ENCODE measurements at places on chromosomes 2 and 18.
A peak's percentile ranks its signal among the peaks of the same experiment; 100 is the strongest.

DNA sequence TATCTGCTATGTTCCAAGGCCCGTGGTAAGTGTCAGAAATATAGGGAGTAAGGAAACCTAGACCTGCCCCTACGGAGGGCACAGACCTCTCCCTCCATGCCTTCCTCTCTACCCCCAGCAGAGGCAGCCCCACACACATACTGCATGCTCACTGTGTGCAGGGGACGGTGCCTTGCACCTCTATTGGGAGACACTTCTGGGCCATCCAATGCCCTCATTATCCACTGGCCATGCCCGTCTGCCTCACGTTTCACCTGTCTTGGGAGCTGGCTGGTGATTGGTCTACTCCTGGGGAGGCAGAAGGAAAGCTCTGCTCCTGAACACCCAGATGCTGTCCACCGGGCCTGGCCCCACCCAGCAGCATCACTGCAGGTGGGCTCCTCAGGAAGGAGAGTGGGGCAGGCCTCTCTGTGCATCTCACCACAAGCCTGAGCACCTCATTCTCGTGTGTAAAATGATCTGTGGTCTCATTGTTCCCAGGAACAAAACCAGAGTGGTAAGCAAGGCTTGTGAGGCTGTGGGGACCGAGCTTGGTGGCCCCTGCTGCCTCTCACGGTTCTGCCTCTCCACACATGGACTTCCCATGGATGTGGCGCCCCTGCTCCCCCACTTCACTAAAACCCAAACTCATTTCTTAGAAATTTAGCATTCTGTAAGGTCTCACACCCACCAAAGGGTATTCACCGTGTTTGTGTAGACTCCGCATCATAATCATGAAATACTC is 312.5 kb upstream of the HS6ST1 start:
- no peak for DNase-seq

- DNase-seq: no peak
These were observed 17.9 kb downstream of the REV1 start for GRCh38 chr2:99471654-99472599.

- DNase-seq: no peak
These were observed 30.4 kb downstream of the FBLN7 start for GRCh38 chr2:112168422-112169124.

- DNase-seq: no peak
These were observed 1980.4 kb downstream of the SUCLG1 start for GRCh38 chr2:82478641-82479040.

- peak; percentile 63 for DNase-seq
These were observed 132.7 kb downstream of the TSN start for GRCh38 chr2:121888189-121888557.

- no peak for DNase-seq
These were observed 113.7 kb downstream of the BARD1 start for GRCh38 chr2:214695789-214696188.

DNA sequence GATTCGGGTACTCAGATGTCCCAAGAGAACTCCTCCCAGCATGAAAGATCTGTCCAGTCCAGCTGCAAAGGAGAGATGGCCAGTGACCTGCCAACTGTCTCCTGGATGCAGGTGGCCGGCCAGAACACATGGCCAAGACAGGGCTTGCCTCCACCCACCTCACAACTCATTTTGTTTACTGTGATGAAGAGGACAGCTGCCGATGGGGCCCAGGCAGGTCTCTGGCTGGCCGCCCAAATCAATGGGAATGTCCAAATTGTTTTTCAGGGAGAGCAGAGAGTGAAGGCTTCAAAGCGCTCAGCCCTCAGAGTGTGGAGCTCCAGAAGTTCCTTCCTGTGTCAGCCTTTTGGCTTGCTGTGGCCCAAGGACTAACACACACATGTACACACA is 41.9 kb downstream of the FOSL2 start:
- DNase-seq: no peak

DNA sequence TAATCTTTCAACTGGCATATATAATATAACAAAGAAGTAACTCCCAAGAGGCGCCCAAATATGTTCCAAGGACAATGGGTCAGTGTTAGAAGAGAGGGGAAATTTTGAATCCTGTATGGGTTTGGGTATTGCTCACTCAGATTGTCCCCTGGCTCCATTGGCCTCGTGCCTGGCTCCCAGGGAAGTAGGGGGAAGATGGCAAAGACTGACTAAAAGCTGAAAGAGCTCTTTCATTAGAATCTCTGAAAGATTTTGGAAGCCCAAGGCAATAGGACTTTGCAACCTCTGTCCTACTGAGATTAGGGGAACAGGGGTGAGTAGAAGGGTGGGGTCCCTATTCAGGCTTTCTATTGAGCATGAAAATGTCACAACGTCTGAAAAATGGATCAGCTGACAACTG is 1272.8 kb upstream of the ZEB2 start:
- no peak for DNase-seq

- peak; percentile 83 for DNase-seq
These were observed at the start of gene LIPG for GRCh38 chr18:49561289-49562193. TSS of gene LIPG (plus strand) at chr18:49562057. CDS start at chr18:49562309, 252 bp downstream.

DNA sequence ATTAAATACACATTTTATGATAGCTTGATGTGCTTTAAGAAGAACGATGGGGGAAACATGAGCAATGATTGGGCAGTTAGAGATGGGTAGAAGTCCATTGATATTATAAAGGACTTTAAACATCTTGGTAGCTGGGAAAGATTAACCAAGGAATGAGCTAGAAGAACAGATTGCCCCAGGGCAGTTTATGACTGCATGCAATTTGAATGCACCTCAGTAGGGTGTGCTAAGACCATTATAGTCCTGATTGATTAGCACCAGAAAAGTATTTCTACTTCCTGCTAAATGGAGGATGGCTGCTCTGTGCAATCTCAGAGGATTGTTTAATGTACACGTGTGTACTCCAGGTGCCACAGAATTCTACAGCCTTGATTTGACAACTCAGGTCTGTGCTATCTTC is 641.9 kb downstream of the CNTNAP5 start:
- peak; percentile 20 for DNase-seq

GRCh38 chr2:165803123-165803760 is 9.2 kb upstream of the GALNT3 start:
- DNase-seq: no peak

- no peak for DNase-seq
These were observed 671.2 kb downstream of the LRRTM4 start for GRCh38 chr2:76851000-76851399.

- DNase-seq: no peak
These were observed 121.7 kb downstream of the PXDN start for GRCh38 chr2:1622521-1623200.

DNA sequence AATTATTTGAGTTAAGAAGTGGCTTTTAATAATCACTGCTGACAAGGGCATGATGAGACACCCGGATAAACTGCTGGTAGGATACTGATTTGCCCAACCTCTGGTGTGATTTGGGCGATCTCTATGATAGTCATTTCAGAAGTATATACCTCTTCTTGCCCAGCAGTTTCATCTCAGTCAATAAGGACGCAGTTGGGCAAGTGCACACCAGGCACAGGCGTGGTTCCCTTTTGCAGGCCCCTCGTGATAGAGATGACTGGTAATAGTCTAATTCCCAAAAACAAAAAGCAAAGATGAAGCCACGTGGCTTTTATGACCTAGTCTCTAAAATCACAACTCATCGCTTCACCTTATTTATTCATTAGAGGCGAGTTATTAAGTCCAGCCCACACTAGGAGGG is 246.4 kb downstream of the PRKCE start:
- no peak for DNase-seq
